ENCODE measurements at places on chromosomes 13 and 19.
A peak's percentile ranks its signal among the peaks of the same experiment; 100 is the strongest.

DNA sequence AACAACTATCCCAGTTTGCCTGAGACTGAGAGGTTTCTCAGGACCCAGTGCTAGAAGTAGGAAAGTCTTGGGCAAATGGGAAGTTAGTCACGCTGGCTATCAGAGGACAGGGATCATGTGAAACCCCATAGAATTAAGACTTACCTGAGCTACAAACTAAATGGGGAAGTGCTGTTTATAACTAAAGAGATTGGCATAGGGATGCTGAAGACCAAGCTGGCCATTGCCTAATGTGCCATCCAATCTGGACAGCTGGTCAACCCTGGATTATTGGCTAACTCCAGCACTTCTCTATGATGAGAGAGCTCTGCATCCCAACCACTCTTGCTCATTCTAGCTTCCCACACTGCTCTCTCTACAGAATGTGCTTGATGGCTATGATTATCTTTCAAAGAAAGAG, 216.1 kb downstream of the TDRD3 start:
- DNase-seq: no peak

GRCh38 chr13:85771856-85772255, 27.4 kb downstream of the SLITRK6 start:
- no peak for DNase-seq

DNA sequence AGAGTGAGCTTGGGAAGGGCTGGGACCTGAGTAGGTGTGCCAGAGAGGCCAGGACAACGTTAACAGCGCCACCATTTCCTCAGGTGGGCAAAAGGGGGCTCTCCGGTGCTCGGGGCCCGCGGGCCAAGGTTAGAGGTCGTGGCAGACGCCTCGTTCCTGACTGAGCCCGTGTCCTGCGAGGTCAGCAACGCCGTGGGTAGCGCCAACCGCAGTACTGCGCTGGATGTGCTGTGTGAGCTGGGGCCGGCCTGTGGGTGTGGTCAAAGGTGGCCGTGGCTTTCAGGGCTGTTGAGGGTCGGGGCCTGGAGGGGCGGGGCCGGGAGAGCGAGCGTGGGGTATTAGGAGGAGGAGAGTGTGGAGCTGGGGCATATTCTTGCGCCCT, 3.7 kb downstream of the KIRREL2 start:
- DNase-seq: no peak

- DNase-seq: no peak
These were observed 5.2 kb downstream of the LCP1 start for GRCh38 chr13:46176756-46177155.

DNA sequence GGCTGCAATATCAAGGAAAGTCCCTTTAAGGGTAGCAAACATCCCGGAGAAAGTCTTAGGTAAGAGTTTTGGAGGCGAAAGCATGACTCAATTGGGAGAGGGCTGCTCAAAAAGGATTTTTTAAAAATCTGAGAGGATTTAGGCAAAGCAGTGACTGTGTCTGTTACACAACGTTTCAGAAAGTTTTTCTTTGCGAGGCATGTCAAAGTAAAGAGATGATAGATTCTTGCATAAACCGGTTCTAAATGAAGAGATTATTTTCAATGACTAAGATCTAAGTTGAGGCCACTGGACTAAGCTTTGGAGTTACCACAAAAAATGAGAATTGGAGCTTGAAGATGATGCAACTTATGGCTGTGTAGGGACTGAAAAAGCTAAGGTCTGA, 43.7 kb upstream of the ENOX1 start:
- no peak for DNase-seq

DNA sequence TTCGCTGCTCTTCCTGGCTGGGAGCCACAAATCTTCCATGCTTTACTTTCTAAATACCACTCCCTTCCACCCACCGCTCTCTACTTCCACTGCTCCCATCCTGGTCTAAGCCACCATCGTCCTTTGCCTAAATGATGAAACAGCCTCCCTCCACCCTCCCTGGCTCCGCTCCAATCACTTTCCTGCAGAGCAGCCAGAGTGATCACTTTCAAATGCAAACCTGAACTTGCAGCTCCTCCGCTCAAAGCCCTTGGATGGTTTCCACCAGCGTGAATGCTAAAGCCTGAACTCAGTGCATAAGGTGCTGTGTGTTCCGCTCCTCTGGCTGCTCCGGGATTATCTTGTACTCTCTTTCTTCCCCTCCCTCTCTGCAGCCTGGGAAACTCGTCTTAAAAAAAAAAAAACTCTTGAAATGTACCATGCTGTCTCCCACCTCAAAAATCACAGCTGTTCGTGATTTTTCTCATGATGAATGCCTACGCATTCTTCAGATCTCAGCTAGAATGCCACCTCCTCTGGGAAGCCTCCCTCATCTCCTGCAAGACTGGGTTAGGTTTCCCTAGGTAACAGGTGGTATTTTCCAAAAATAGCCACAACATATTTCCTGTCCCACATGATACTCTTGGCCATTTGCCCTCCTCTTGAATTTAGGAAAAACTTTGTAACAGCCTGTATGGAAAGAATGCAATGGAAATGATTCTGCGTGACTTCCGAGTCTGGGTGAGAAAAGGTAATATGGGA, 3.7 kb upstream of the SIN3B start:
- DNase-seq: no peak

DNA sequence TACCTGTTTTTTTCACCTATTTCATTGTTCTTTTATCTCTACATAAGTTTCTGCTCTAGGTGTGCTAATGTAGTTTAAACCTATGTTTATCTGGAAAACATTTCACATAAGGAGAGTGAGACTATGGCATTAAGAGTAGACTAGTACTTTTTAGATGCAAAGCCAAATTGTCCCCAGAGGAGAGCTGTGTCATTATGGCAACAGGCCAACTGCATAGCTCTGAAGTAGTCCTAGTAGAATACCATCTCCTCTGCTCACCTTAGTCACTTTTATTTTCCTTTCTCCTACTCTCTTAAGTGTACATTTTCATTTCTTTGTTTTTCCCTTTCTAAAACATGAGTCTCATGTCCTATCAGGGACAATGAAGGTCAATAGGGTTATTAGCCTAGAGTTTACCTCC, 123.1 kb downstream of the ITGBL1 start:
- DNase-seq: no peak

DNA sequence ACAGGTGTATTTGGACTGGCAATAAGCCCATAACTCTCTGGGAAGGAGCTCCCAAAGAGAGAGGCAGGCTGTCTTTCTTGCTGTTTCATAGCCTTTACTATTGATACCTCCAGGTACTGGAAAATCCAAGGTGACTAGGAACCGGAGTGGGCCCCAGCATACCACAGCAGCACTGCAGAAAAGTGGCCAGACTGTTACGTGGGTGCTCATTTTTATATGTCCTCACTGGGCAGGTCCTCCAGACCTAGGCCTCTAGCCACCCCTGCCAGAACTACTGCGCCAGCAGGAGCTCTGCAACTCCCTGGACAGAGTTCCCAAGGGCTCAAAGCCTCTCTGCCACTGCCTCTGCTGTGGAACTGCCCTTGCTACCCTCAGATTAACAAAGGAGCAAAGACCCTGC, 46.4 kb downstream of the LIG4 start:
- DNase-seq: no peak

DNA sequence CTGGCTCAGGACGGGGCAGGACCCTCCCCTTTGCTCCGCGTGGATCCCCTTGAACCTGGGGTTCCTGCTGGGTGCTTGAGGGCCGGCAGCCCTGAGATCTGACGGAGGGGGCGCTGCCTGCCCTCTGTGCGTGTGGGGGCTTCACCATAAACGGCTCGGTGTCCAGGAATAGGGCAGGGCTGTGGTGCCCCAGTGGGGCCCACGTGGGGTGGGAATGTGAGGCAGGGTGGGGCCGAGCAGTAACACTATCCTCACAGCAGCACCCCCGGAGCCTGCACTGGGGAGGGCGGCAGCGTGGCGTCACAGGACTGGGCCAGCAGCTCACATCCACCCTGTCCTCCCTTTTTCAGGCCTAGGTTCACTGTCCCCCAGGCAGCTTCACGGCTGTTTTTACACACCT, 38.0 kb downstream of the GAS6 start:
- peak; percentile 49 for DNase-seq

DNA sequence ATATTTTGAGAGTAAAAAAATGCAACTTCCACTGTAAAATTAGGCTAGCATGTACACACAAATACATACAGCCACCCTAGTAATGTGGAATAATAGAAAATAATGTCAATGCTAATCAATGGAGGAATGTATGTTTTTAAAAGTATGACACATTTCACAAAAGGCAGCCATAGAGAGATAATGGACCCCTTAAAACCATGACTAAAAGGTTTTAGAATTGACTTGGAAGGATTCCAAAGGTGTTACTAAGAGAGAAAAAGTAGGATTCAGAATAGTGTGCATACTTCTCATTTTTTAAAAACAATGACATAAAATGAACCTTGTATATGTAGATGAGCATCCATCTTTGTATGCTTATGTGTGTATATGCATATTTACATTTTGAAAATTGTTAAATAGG, 597.9 kb upstream of the PCDH9 start:
- no peak for DNase-seq

GRCh38 chr13:27053902-27054595, 117.6 kb downstream of the USP12 start:
- DNase-seq: no peak

- DNase-seq: no peak
These were observed 1.8 kb downstream of the FBN3 start for GRCh38 chr19:8147582-8147978.

DNA sequence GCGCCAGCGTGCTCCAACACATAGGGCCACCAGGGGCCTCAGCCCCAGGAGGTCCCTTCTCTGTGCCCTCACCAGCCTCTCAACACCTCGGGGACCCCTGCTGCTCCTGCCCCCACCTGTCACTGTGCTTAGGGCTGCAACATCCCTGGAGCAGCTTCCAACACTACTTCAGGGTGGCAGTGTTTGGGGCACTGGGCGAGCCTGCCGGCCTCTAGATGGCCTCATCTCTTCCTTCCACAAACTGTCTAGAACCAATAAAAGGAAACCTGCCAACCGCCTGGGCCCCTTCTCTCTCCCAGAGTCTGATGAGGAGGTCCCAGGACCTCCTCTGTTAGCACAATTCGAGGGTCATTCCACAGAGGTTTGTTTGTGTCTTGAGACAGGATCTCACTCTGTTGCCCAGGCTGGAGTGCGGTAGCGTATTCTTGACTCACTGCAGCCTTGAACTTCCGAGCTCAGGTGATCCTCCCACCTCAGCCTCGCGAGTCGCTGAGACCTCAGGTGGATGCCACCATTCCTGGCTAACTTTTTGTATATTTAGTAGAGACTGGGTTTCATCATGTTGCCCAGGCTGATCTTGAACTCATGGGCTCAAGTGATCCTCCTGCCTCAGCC, 10.1 kb upstream of the SHD start:
- no peak for DNase-seq

- peak; percentile 94 for DNase-seq
These were observed 20.8 kb upstream of the ERCC1 start for GRCh38 chr19:45444318-45445041.

DNA sequence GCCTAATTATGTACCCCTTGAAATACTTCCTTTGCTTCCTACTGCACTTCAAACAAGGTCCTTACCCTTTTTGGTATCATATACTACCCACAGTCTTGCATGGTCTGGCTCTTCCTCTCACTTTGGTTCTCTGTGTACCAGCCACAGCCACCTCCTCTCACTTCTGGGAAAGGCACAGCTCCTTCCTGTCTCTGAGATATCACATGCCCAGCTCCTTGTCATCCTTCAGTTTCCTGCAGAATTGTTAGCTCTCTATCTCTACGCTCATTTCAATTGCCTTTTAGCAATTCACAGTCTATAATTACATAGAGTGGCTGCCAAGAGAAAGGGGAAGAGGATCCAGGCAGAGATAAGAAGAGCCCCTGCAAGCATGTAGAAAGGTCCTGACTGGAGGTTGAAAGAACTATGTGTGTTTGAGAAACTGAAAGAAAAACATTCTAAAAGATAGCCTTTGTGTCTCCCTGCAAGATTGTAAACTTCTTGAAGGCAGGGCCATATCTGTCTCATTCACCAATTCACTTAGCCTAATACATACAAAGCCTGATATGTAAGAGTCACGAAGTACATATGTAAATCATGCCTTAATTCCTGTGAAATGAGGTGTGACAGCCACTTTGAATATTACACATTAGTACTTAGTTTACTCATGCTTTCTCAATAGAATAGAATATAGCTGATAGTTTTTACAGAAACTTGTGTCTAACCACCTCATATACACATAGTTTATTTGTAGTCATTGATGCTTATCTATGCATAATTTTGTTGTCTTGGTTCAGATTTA, 933.1 kb downstream of the DIAPH3 start:
- no peak for DNase-seq
